ENCODE measurements at places on chromosomes 16 and 17. TPM values are rescaled to one million over a fixed set of nuclear protein-coding genes. Genes with fewer than 3 reads are reported as not detected.

- H3K27ac ChIP-seq, result no peak overlapping the region
- H3K4me1 ChIP-seq, result no peaks in the 10 kb centered on the region
- H3K4me3 ChIP-seq, result no peak overlapping the region
- H3K27me3 ChIP-seq, result no peaks in the 10 kb centered on the region
- H3K36me3 ChIP-seq, result peaks cover 2% of the 10 kb centered on the region
- DNase-seq, result peak; percentile 55
Measured at GRCh38 chr16:27426423-27427408, 24.7 kb downstream of the IL21R start.

- H3K4me3 ChIP-seq, result peak overlapping the region; percentile 79
- peaks cover 32% of the 10 kb centered on the region for H3K36me3 ChIP-seq
- H3K27ac ChIP-seq, result no peak overlapping the region
- H3K4me1 ChIP-seq, result no peaks in the 10 kb centered on the region
- no peaks in the 10 kb centered on the region for H3K27me3 ChIP-seq
- peak; percentile 66 for DNase-seq
Measured at GRCh38 chr16:3013491-3013951, 798 bp downstream of the CLDN9 start.

DNA sequence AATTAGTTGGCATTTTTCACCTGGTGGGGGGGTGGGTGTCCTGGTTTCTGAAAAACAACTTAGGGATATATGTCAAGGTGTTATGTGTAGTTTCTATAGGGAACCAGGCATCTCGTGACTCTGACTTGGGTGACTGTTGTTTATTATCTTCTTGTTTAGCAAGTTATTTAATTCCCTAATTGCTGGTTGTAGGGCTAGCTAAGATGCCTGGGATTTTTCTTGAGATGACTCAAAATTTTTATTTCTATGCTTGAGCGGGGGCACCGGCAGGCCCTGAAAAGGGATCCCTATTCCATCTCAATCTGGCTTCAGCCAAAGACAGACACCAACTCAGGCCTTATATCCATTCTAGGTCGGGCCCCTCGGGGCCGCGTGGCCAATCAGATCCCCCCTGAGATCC lies 3.2 kb downstream of the DPH1 start:
- H3K27me3 ChIP-seq, result peaks cover 10% of the 10 kb centered on the region
- H3K4me1 ChIP-seq, result no peaks in the 10 kb centered on the region
- H3K4me3 ChIP-seq, result no peak overlapping the region
- no peak overlapping the region for H3K27ac ChIP-seq
- DNase-seq, result no peak

DNA sequence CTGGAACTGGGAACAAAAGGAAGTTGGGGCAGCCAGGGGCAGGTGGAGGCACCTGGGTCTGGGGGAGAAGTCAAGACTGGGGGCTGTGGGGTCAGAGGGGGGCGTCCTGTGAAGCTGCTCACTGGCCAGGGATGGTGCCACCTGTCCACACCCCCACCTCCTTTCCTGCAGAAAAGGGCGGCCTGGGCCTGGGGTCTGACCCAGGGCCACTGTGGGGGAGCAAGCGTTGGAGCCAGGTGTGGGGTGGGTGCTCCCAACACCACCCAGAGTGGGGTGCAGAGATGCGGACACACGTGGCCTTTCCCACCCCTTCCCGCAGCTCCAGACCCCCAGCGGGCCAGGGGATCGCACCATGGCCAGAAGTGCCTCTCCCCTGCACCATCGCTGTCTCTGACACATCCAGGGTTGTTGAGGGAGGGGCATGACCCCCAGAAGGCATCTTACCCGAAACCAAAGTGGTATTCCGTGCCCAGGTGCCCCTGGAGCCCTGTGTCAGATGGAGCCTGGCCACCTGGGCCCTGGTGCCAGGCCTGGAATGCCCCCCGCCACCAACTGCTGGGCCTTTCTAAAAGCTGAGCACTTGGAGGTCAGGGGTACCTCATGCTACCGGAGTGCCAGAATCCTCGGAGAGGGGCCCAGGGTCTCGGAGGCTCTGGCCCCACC lies 2.6 kb upstream of the SLC16A3 start:
- H3K4me3 ChIP-seq, result no peak overlapping the region
- no peaks in the 10 kb centered on the region for H3K36me3 ChIP-seq
- H3K27me3 ChIP-seq, result peaks cover 22% of the 10 kb centered on the region

- H3K27me3 ChIP-seq, result no peaks in the 10 kb centered on the region
- no peaks in the 10 kb centered on the region for H3K36me3 ChIP-seq
- H3K4me3 ChIP-seq, result no peak overlapping the region
- H3K27ac ChIP-seq, result no peak overlapping the region
- no peaks in the 10 kb centered on the region for H3K4me1 ChIP-seq
- DNase-seq, result no peak
Measured at GRCh38 chr17:77115510-77115909, 25.3 kb upstream of the SEC14L1 start.

DNA sequence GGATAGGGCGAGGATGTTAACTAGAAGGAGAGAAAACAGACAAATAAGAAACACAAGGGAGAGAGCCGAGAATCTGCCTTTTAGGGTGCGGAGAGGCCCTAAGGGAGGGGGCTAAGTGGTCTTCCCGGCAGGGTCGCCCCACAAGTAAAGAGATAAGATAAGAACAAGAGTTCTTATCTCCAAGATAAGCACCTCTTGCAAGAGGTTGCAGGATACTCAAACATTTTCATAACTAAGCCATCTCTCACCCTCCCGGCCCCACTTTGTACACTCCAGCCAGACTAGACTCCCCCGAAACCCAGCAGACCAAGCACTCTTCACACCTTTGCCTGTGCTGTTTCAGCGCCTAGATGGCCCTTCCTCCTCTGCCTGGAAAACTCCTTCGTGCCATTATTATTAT lies 14.3 kb downstream of the ZNF319 start:
- H3K27me3 ChIP-seq, result peaks cover 11% of the 10 kb centered on the region
- no peaks in the 10 kb centered on the region for H3K36me3 ChIP-seq
- H3K4me3 ChIP-seq, result peak overlapping the region; percentile 79
- H3K27ac ChIP-seq, result no peak overlapping the region
- no peak for DNase-seq
- no peaks in the 10 kb centered on the region for H3K4me1 ChIP-seq

DNA sequence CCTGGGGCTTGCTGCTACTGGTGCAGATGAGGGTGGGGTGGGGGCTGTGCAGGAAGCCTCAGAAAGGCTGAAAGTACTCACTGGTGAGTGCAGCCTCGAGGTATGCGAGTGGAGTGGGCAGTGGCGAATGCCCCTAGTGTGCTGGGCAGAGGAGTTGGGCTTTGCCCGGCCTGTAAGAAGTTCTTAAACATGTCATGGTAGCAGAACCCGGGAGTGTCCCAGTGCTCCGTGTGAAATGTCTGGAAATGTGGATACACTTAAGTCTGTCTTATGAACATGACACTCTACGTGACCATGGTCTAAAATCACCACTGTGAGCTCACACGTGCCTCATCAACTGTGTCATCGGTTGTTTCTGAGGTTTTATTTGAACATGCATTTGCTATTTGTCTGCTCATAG lies 1.7 kb downstream of the SMTNL2 start:
- H3K27ac ChIP-seq, result no peak overlapping the region
- H3K36me3 ChIP-seq, result no peaks in the 10 kb centered on the region
- no peak for DNase-seq
- H3K27me3 ChIP-seq, result peaks cover 23% of the 10 kb centered on the region
- H3K4me1 ChIP-seq, result no peaks in the 10 kb centered on the region
- no peak overlapping the region for H3K4me3 ChIP-seq

- DNase-seq, result no peak
- H3K27ac ChIP-seq, result no peak overlapping the region
- H3K27me3 ChIP-seq, result no peaks in the 10 kb centered on the region
- no peaks in the 10 kb centered on the region for H3K4me1 ChIP-seq
- no peak overlapping the region for H3K4me3 ChIP-seq
Measured at GRCh38 chr16:23996258-23996955, 160.6 kb downstream of the PRKCB start.

DNA sequence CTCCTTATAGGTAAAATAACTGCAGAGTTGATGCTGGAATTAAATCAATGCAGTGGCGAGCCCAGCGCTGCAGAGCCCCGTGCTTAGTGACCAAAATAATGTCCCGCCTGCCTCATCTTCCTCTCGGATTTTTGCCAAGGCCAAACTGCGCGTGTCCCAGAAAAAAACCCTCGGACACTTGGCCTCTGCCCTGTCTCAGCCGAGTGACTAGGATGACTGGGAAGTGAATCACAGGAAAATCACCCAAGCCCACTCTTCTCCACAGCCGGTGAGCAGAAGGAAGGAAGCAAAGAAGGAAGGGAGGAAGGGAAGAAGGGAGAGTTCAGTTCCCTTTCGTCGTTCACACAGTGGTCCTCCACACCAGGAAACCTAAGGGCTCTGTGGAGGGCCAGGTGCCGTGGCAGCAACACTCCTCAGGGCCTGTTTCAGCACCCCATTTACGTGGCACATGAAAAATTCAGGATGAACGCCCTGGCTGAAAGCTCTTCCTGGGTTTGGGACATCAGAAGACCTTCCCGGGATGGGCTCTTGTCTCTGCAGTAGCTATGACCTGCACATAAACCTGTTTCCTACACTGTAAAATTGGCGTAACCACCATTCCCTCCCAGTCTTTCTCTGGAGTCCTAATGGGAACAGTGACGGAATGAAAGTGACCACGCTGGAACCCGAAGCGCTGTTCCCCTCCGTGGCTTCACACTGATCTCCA lies 25.4 kb upstream of the HOXB13 start:
- no peaks in the 10 kb centered on the region for H3K36me3 ChIP-seq
- H3K27ac ChIP-seq, result no peak overlapping the region
- H3K27me3 ChIP-seq, result peaks cover 94% of the 10 kb centered on the region
- no peak for DNase-seq

DNA sequence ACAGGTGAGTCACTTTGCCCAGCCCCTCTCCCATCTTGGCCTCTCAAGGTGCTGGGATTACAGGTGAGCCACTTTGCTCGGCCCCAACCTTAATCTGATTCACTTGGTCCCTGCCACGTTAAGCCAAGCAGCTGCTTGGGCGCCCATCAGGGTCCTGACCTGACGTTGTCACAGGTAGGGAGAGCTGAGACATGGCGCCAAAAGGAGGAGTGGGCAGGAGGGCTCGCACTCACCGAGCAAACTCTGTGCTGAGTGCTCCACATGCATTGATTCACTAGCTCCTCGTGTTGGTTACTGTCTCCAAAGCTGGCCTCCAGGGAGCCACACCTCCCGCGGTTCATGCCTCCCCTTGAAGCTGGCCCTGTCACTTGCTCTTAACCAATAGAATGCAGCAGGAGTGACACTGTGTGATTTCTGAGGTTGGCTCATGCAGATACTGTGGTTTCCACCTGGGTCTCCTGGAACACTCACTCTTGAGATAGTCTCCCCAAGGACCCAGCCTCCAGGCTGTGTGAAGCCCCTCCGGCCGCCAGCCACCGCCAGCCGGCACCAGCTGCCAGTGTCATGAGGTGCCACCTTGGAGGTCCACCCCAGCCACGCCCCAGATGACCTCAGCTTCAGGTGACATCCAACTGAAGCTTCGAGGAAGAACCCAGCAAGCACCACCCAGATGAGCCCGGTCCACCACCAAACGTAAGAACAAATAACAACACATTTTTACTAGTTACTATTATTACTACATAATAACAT lies 223.0 kb downstream of the GSG1L start:
- no peak overlapping the region for H3K4me3 ChIP-seq
- no peaks in the 10 kb centered on the region for H3K27me3 ChIP-seq
- H3K27ac ChIP-seq, result no peak overlapping the region
- H3K36me3 ChIP-seq, result no peaks in the 10 kb centered on the region

GRCh38 chr16:3761375-3762106 lies 44.2 kb upstream of the TRAP1 start:
- H3K27ac ChIP-seq, result no peak overlapping the region
- no peak overlapping the region for H3K4me3 ChIP-seq
- no peaks in the 10 kb centered on the region for H3K27me3 ChIP-seq
- no peak for DNase-seq
- H3K4me1 ChIP-seq, result no peaks in the 10 kb centered on the region

DNA sequence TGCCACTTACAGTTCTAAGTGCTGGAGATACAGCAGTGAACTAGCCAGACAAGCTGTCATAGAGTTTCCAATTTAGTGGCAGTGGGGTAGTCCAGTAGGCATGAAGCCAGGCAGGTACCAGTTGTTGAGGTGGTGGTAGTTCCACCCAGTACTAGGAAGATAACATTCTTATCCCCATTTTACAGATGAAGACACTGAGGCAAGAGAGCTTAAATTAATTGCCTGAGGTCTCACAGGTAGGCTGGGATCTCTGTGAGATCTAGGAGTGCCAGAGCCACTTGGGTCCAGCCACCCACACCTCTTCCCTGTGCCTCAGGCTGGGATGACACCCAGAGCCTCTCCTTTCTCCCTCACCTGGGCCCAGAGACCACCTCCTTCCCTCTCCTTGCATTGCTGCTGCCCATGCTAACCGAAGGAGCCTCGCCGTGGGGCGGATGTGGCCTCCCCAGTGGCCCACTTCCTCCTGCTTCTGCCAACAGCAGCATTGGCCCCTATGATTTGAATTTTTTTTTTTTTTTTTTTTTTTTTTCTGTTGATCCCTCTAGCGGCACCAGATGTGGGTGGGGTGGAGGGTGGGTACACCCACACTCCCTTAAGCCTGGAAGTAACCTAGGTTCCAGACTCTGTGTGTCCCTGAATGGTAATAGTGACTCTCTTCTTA lies 114.0 kb downstream of the PRKCB start:
- no peak overlapping the region for H3K4me3 ChIP-seq
- no peak overlapping the region for H3K27ac ChIP-seq
- no peaks in the 10 kb centered on the region for H3K36me3 ChIP-seq
- DNase-seq, result no peak

- H3K4me1 ChIP-seq, result no peaks in the 10 kb centered on the region
- H3K27ac ChIP-seq, result no peak overlapping the region
- no peak overlapping the region for H3K4me3 ChIP-seq
- no peak for DNase-seq
- H3K27me3 ChIP-seq, result no peaks in the 10 kb centered on the region
- no peaks in the 10 kb centered on the region for H3K36me3 ChIP-seq
Measured at GRCh38 chr16:81492965-81493754, 48.6 kb downstream of the CMIP start.

DNA sequence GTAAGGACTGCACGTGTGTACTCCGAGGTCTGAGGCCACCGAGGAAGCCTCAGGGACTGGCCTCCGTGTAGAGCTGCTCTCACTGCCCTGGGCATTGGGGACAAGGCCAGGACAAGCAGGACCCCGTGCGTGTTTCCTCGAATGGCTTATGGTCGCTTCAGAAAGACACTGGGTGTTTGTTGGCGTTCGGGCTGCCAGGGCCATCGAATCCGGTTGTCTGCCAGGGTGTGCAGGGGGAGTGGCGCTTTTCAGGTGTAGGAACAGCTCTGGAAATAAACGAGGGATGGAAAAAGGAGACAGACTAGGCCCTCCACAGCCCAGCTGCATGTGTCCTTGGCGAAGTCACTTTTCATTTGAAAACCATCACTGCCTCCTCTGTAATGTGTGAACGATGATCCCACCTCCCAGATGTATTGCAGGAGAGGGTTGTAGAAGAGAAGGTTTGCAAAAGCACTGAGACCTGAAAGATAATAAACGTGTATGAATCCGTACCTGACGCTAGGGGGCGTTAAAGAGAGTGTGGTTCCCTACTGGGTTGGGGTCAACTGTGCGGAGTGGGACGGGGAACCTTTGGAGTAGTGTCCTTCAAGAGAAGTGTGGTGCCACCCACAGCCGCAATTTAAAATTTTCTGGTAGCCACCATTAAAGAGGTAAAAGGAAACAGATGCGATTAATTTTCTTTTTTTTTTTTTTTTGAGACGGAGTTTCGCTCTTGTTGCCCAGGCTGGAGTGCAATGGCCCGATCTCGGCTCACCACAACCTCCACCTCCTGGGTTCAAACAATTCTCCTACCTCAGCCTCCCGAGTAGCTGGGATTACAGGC lies 2.1 kb upstream of the ZSCAN10 start:
- peaks cover 8% of the 10 kb centered on the region for H3K4me1 ChIP-seq
- H3K4me3 ChIP-seq, result peak overlapping the region; percentile 46
- DNase-seq, result peak; percentile 74
- H3K36me3 ChIP-seq, result peaks cover 8% of the 10 kb centered on the region

ACSM5 gene
- total RNA-seq, result not detected

CHTF18 gene
- total RNA-seq, result 120 TPM

CES3 gene
- total RNA-seq, result 3.7 TPM

APOH gene
- not detected for total RNA-seq

CIBAR2 gene
- total RNA-seq, result not detected

OR4D1 gene
- 0.15 TPM for total RNA-seq
